EH (cell line): ENCODE measurements at places on chromosomes 1 and 21.
A peak's percentile ranks its signal among the peaks of the same experiment; 100 is the strongest.

DNA sequence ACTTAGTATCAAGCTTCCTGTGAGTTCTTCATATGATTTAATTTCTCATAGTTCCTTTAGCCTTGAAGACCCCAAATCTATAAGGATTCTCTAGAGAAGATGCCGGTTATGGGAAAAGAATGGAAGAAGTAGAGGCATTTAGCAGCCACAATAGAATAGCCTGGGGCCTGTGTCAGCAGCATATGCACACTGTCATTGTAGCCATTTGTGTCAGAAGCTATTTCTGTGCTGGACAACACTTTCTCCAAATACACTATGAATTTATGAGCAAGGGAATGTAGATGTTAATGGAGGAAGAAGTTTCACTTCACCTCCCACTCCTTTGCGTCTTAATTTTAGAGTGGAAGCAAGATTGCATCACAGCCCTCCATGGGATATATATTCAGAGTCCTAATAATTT lies 17.4 kb downstream of the JAM2 start:
- DNase-seq, result no peak

DNA sequence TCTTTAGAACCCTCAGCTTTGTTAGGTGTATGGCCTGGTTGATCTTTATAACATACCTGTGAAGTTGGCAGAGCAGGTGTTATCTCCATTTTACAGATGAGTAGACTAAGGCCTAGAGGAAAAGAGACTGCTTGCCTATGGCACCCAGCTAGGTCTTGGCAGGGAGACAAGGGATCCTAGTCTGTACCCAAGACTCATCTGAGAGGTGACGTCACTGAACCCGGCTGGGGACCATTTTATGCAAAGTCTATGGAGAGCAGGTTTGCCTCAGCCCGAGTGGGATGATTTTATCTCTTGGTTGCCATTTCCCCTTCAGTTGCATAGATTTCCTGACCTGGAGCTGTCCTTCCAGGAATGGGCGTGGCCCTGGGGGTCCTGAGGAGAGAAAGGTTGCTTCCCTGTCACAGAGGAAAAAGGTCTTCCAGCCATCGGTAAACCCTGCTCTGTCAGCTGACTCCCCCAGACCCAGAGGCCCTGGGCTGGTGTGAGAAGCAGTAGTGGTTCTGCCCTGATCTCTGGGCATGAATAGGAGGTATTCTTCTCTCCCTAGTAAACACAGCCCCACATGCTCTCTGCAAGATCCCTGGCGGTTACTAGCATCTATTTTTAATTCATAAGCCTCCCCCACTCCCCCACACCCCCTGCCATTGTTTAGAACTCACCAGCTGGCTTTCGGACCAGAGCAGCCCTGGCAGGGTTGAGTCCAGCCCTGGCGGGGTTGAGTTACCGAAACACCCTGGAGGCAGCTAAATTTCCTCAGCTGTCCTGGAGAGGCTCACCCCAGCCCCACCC lies 19.6 kb downstream of the TMCC2 start:
- no peak for DNase-seq

DNA sequence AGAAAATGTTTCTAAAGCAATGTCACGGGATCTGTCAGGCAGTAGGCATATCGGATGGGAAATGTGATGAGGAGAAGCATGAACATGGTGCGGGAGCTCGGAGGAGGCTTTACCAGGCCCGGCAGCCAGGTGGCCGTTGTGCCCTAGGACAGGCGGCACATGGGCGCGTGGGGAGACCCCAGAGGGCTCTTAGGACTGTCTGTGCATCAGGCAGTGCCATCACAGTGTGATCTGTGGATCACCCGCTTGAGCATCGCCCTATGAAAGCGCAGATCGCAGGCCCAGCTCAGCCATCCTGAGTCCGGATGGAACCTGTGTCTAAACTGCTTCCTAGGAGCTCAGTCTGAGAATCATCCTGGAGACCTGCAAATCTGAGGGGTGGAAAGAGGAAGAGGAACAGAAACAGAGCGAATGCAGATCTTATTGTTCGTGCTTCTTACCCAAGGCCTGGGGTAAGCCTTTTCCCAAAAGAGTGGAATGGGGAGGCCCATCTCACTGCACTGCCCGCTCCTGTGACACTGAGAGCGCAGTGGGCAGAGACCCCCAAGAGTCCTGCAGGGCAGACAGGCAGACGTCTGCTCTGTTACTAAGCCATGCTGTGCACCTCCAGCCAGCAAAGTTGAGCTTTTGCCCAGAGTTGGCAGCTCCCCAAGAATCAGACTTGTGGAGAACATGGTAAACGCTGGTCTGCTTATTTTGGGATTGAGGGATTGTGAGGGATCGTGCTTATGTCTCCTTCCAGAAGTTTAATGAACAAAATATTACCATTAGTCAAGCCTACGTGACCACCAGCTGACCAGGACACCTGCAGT lies 251.0 kb downstream of the RHOU start:
- DNase-seq, result no peak

GRCh38 chr21:25999921-26000582 lies 170.5 kb downstream of the APP start:
- DNase-seq, result no peak

DNA sequence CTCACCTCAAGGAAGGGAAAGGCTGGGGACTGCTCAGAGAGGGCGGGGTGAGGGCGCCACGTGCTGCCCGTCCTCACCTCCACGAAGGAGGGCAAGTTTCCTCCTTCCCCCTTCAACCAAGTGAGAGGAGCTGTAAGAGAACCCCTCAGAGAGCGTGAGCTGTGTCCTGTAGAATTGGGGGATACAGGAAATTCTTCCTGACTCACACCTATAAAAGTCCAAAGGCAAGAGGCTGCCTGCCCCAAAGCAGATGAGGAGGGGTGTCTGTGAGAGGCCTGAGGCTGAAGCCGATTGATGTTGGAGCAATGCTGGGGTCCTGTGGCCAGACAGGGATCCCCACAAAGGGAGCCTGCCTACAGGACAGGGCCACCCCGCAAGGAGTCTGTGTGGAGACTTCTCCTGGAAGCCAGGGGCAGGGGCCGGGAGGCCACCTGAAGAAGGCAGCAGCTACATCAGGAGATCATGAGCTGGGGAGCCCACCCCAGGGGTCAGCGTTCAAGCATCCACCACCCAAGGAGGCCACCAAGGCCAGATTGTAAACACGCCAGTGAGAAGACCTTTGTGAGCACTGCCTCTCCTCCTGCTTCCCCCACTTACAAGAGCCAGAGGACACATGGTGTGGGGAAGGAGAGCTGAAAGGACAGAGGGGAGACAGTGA lies 27.7 kb downstream of the S100A6 start:
- peak; percentile 56 for DNase-seq

- no peak for DNase-seq
Measured at GRCh38 chr1:234975941-234976860, 152.4 kb downstream of the TOMM20 start.

- peak; percentile 69 for DNase-seq
Measured at GRCh38 chr1:166925810-166926478, 49.4 kb downstream of the ILDR2 start.

DNA sequence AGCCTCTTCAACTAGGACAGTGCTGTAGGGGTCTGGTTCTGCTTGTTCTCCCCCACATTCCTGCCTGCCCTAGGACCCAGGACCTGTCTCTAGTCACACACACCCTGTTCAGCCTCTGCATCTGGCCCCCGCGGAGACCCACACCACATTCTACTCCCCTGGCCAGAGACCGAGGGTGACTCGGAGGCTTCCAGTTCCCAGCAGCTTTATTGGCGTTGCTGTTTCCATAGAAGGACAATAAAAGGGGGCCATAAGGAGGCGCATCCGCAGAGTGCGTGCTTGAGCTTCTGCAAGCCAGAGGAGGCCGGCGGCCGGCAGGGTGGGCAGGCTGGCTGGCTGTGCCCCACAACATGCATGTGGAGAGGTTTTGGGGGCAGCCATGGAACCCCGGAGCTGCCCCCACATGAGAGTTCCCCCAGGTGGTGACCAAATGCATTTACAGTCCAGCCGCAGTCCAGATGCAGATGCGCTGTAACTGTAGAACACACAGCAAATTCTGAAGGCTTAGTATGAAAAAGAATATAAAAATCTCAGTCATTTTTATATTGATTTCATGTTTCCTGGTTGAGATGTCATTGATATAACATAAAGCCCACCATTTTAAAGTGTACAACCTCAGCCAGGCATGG lies 52.4 kb downstream of the PDE9A start:
- DNase-seq, result no peak

DNA sequence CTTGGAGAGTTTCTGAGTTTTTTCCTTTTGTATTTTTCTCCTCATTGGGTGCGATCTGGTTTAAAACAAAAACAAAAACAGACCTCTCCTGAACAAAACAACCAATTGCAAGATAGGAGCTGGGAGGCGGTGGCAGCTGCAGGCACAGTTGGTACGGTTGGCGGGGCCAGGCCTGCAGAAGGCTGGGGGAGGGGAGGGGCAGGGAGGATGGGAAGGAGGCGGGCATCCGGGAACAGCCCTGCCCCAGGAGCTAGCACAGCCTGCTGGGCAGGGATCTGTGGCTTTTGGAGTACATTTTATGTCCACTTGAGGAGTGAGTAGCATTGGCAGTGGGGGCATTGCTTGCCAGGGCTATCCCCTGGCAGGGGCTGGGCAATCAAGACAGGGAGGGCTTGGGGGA lies 5.2 kb downstream of the CAPN9 start:
- DNase-seq, result no peak

DNA sequence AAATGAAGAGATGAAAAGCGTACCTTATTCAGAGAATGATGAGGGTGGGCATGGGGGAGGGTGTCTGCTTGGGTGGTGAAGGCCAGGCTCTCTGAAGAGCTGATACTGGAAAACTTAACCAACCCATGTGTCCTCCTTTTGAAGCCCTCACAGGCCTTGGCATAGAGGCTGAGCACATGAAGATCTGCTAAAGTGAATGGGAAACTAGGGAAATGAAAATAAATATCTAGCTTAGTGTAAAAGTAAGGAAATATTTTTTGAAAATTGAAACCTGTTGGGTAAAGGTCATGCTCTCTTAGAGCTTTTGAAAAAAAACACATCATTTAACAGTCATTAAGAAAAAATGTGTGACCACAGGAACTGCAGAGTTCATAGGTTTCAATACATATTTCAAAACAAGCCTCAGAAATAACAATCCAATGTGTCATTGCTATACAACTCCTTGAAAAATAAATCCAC lies 40.5 kb upstream of the RALGPS2 start:
- DNase-seq, result peak; percentile 95

- peak; percentile 68 for DNase-seq
Measured at GRCh38 chr1:23809751-23810171, 9.2 kb upstream of the GALE start.

DNA sequence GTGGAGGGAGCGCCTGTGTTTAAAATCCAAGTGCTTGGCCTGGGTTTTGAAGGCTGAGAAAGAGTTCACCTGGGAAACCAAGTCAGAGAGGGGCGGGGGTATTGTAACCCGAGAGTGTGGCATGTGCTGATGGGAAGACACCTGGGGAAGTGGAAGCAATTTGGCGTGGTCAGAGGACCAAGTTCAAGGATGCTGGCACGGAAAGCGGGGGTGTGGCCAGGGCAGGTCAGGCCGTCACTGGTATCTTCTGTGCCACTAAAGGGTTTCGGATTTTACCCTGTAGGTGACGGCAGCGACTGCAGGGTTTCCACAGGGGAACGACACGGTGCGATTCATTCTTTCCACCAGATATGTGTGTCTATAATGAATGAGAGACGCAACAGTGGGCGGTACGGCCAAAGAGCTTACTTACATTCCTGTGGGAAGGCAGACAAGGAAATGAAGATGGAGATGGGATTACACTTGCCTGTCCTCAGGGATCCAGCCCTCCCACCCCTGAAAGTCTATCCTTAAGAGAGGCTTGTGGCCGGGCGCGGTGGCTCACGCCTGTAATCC lies 31.3 kb downstream of the CA6 start:
- DNase-seq, result no peak

GRCh38 chr21:38476385-38476784 lies 21.9 kb downstream of the ERG start:
- DNase-seq, result no peak

DNA sequence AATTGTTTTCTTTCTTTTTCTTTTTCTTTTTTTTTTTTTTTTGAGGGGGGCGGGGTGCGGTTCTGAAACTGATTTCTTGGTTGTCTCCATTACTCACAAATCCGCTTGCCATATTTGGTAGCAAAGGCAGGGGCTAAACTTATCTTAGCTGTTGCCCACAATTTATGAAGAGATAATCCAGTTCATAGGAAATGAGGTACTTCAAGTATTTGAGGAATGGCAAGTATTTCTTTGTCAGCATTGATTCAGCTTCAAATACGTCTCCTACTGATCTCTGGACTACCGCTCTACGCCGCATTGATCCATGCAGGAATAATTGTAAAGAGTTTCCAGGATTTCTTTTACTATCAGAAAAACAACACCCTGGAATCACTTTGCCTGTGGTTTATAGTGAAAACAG lies 289.2 kb upstream of the DPYD start:
- DNase-seq, result peak; percentile 76

DNA sequence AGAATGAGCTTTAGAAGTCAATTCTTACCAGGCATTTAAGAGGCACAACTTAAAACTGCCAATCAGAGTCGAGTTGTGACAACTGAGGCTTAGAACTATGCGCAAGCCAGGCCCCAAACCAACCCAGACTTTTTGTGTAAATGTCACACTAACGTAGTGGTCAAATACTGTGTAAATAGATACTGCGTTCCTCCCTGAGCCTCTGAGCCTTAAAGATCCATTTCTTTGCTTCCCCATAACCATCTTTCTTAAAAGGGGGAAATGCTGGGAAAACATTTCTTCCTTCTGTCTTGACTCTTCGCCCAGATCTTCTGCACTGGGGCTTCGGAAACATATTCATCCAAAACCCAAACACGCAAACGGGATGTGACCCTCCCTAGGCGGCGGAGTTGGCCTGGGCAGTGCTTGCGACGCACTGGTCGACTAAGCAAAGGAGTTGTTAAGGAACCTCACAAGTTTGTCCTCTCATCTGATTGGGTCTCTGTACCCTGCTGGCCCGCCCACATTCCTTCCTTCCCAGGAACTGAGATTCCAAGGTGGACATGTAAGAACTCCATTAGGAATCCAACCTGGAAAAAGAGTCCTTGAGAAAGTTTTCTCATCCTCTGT lies 2.6 kb downstream of the ADAMTS5 start:
- peak; percentile 22 for DNase-seq

DNA sequence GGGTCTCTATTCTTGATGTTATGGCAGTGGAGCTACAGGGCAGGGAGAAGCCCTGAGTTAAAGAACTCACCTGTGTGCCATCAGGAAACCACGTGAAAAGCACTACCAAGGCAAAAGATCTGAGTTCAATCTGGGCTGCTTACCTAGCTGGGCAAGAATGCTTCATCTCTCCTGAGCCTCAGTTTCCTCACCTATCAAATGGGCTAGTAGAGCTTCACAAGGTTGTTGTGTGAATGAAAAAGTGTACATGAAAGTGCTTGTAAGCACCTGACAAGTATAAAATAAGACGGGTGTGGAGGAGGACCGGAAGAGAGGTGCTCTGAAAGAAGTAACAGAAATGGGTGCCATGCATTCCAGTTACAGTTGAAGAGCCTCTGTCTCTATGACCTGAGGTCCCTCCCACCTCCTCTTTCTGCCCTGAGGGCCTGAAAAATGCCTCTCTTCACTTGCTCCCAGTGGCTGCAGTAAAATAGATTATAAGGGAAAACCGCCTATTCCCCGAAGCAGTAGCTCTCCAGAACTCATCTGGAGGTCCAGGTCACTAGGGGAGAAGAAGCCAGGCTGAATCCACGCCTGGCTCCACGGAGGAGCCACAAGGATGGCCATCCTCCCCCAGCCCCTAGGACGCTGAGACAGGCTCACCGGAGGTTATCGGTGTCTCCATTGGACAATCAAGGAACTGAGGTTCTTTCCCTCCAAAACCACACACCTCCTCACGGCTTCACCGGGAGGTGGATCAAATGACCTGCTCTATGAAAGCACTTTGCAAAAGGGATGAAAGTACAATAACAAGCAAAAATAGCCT lies 1.4 kb downstream of the GPR161 start:
- peak; percentile 32 for DNase-seq
